ENCODE measurements at places on chromosomes 3 and 15.
A peak's percentile ranks its signal among the peaks of the same experiment; 100 is the strongest.

GRCh38 chr15:25342629-25343028 is 96.2 kb downstream of the UBE3A start:
- no peak for DNase-seq

DNA sequence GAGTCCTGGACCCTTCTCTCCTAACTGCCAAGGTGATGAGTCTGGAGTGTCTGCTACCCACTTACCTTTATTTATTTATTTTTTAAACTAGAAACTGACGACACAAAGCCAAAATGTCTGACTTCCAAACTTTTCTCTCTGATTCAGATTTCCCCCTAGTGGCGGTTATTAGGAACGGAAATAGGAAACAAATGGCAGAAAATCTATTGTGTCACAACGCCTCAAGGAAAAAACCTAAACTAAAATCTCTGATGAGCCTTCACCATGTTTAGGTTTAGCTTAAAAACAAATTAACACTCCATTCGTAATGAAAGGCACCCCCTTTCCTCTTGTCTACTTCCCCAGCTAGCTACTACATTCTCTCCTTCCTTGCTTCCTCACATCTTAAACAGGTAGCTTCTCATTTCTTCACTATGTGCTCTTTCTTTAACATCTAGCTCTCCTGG is 94.0 kb upstream of the MEX3B start:
- peak; percentile 8 for DNase-seq

DNA sequence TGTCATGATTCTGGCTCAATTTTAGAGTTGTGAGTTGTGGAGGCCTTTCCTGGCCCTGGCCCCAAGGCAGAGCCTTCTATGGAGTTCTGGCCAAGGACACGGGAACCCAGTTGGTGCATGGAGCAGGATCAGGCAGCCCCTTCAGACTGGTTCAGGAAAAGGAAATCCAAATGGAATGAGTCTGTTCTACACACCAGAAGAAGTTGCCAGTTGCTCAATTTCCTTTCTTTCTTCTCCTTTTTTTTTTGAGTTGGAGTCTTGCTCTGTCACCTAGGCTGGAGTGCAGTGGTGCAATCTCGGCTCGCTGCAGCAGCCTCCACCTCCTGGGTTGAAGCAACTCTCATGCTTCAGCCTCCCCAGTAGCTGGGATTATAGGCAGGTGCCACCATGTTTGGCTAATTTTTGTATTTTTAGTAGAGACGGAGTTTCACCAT is 28.9 kb upstream of the BHLHE40 start:
- no peak for DNase-seq

GRCh38 chr15:76978522-76979330 is 16.2 kb upstream of the PSTPIP1 start:
- no peak for DNase-seq

Measured in NCI-H1694 treated with DMSO at 0.1 percent for 48 hours (cell line).